ENCODE measurements at places on chromosomes 13 and 19.

GRCh38 chr13:109704771-109705635, 81.4 kb downstream of the IRS2 start:
- DNase-seq, result no peak

- no peak for DNase-seq
Observed at GRCh38 chr13:90800082-90800746, 547.3 kb upstream of the MIR17HG start.

DNA sequence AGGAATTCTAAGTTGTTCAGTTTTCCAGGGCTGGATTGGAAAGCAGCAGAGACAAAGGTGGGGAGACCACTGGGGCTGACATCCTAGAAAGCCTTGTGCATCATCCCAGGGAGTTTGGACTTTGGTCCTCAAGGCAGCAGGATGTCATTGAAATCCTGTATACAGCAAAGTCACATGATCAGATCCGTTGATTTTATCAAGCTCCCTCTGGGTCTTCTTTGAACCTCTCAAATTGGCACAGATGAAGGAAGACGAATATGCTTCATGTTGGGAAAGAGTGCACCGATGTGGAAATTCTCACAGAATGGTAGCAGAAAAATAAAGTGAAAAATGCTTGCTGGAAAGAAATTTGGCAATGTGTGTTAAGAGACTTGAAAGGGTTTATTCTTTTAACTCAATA, 149.8 kb upstream of the TMTC4 start:
- no peak for DNase-seq

- peak; percentile 29 for DNase-seq
Observed at GRCh38 chr19:19185853-19186740, 5.9 kb downstream of the BORCS8 start.

DNA sequence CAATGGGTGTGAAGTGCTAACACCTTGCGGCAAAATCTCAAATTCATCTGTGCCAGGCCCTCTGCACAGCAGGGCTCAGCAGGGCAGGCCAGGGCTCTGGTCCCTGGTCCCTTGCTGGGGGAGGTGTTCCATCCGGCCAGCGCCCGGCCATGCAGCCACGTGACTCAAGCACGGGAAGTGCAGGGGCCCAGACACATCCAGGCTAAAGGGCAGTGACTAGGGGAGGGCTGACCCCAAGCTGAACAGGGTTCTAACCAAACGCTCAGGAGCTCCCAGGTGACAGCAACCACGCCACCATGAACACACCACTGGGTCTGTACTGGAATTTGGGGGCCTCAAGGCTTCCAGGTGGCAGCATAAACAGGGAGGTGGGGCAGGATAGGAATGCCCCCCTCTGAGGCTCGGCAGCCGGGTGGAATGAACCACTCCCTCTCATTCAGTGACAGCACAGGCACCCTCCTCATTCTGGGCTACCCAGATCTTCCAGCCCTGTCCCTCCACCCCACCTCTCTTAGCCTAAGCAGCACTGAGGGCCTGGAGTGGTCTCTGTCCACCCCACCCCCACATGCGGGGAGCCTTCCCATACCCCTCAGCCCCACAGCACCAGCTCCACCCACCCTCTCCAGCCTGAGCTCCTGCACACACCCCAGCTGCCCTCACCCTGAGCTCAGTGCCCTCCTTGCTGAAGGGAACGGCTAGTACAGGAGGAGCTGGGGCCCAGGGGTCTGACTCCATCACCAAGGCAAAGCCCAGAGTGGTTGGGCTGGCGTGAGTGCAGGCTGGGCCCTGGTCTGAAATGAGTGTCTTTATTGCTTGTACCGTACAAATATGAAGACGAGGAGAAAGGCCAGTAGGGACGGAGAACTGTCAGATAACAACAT, 5.3 kb upstream of the CCNP start:
- no peak for DNase-seq

DNA sequence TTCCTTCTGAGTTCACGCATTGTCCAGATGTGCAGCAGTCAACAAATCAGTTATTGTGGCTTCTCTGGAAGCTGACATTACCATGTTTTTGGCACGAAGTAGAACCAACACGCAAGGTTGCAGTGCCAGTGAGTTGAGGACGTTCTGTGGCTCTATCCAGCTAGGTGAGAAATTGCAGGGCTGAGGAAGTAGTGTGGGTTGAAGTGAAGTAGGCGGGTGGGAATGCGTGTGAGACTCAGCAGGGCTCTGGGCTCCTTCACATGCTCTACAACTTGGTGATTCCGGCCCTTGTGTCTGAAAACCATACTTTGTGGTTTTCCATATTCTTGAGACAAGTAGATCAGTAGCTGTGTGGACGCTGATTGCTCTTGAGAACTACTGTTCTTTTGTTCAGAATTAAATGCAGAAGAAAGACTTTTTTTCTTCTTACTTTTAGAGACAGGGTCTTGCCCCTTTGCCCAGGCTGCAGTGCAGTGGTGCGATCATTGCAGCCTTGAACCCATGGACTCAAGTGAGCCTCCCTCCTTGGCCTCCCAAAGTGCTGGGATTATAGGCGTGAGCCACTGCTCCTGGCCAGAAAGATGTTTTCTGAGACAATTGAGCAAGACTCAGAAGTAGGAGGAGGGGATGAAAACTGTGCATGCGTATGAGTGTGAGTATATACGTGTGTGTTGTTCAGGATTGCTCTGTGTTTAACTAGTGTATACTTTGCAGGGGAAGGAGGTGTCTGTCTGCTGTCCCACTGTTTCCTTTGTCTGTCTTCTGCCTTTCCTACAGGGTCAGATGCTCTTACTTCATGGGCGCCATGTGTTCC, 46.2 kb downstream of the GATAD2A start:
- DNase-seq, result peak; percentile 73

GRCh38 chr19:10718205-10719196, 622 bp downstream of the DNM2 start:
- peak; percentile 33 for DNase-seq

- DNase-seq, result no peak
Observed at GRCh38 chr19:46896076-46896794, 35.4 kb downstream of the ARHGAP35 start.

DNA sequence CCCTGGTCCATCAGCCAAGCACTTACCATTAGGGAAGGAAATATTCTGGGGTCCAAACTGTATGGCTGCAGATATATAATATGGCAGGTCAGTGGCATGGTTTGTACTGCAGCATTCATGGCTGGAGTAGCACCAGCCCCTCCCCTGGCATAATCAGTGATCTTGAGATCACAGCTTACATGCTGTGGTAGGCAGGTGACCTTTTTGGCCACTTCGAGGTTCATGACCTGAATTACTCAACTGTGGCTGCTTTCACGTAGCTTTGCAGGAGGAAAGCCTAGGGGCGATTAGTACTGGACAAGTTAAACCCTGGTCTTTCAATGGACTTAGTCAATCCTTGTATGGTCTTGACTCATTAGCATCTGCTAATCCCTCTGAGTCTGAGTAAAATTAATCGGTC, 169.8 kb downstream of the SPRY2 start:
- no peak for DNase-seq

GRCh38 chr19:56603829-56604228, 8.7 kb downstream of the ZNF71 start:
- no peak for DNase-seq

GRCh38 chr13:106804991-106805390, 237.1 kb upstream of the ARGLU1 start:
- DNase-seq, result no peak

DNA sequence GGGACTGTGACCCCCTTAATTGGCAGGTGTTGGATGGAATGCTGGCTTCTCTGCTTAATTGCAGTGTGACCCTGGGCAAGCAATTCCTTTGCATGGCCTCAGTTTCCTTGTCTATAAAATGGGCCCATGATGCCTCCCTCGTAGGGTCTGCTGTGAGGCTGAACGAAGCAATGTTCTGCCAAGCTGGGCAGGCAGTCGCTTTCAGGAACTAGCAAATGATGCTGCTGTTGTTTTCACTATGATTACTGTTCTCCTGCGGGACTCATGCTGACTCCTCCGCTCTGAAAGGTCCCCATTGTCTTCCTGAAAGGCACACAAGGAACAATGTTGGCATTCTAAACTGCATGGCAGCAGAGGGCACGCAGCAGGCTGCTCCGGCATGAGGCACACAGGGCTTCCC, 6.8 kb downstream of the BICRA start:
- no peak for DNase-seq

DNA sequence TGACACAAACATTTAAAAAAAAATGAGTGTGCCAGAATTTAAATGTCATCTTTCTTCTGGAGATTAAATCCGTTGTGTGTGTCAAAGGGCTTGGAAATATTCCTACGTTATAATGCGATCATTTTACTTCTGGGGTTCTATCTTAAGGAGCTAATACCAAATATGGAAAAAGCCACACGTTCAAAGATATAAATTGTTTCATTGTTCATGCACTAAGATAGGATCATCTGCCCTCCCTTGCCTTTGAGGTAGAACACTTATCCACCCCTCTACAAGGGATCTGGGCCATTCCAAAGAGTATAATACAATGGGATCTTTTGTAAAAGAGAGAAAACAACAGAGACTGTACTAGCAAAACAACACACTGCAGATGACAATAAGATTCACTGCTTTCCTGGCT, 64.9 kb downstream of the ANKRD10 start:
- DNase-seq, result no peak

GRCh38 chr13:102028206-102028605, 373.6 kb downstream of the FGF14 start:
- DNase-seq, result no peak

DNA sequence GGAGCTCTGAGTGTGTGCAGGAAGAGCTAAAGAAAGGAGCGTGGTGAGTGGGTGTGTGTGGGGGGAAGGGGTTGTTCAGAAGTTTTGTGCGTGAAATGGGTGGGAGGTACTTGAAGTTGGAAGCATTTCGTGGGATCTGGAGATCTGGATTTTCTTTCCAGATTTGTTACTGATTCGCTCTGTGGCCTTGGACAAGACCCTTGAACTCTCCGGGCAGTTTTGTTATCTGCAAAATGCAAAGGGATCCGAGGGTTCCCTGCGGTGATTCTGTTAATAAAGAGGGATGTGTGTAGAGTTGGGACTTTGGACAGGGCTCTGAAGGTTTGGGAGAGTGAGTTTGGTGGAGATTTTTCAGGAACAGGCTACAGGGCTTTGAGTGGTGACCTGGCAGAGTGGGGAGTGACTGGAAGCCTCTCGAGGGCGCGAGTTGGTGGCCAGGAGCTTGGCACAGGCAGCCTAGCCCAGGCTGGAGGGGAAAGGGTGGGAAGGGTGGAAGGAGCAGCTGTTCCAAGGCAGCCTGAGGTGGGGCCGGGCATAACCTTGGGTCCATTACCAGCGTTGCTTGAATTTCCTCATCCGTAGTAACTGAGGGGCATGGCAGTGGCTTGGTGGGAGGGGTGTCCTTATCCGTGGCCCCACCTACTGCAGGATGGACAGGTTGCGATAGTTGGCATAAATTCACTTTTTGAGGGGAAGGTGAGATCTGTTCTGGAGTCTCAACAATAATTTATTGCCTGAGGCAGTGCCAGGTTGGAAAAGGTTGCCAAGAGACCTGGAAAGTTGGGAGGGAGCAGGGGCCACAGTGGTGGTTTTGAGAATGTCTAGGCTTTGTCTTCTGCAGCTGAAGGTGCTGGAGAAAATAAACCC, 2.1 kb downstream of the ACTN4 start:
- no peak for DNase-seq

DNA sequence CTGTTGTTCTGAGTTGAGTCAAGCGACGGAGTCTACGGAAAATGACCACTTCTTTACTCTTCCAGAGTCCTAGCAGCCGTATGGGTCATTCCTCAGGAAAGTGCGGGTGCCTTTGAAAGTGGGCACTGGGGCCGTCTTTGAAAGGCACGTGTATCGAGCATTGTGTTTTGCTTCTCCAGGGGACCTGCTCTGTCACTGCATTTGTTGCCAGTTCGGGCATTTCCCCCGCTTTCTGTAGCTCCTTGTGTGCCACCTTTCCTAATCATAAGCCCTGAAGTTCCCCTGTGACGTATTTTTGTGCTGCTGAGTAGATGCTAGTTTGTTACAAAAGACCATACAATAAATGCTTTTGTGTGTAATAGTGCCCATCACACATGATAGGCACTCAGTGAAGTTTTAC, 24.4 kb downstream of the SPATA13 start:
- DNase-seq, result no peak

DNA sequence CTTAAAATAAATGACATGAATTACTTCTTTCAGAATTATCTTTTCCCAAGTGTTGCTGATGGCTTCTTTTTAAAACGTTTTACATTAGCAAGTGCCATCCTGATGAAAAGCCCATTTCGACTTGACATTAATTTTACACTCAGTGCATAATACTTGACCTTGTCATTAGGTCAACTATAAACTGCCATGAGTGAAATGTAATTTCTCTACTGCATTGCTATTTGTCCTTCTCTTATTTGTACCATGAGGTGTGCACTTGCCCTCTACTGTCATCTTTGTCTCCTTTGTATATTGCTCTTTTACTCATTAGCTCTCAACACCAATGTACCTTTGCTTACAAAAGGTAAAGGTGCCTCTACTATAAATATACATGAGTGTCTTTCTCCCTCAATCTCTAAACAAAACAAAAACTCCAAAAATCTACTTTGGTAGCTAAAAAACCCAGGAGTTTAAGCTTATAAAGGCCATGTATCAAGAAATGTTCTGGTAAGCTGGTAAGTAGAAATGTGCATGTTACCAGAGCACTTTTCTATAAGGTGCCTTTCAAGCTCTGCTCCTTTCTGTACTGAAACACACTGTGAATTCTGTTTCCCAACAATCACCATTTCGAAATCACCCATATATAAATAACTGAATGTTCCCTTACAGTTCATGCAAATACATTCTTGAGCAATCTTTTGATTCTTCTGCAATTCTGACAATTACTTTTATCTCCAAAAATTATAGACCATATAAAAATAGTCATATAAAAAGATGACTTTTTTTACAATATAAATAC, 351.4 kb downstream of the SLITRK5 start:
- no peak for DNase-seq

DNA sequence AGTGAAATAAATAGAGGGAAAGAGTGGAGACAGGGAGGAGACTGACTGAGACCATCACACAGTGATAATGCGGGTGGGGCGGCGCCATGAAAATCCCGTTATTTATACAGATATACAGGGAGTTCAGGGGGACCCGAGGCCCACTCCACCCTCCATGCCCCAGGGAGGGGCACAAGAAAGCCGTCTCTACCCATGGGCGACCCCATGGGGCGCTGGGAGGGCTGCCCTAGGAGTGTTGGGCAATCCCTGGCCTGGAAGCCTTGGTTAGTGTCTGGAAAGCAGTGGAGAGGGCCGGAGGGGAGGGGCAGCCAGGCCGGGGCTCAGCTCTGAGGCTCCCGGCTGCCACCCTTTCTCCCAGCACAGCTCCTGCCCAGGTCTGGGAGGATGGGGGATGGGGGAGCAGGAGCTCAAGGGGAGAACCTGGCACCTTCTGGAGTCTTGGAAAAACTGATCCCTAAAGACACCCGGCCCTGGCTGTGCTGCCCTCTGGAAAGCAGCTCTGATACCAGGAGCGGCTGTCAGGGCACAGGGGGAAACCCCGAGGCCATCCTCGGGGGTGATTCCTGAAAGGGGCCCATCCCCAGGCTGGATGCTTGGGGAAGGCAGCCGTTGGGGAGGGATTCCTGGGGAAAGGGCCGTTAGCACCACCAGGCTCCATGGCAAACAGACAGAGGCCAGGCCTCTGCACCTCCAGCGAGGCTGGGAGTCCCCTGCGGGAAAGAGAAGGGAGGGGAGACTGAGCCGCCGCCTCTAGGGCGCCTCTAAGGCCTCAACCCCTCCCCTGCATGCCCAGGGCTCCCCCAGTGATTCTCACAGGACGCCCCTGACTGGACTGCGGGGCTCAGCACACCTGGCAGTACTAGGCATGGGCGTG, 3.0 kb upstream of the PRKD2 start:
- DNase-seq, result no peak

Measured in central memory CD8-positive, alpha-beta T cell (primary cell).